Activated naive CD4-positive, alpha-beta T cell treated with anti-CD3 and anti-CD28 coated beads for 36 hours (primary cell): ENCODE measurements at places on chromosomes 7 and 10. TPM values are rescaled to one million over a fixed set of nuclear protein-coding genes. Genes with fewer than 3 reads are reported as not detected.

DNA sequence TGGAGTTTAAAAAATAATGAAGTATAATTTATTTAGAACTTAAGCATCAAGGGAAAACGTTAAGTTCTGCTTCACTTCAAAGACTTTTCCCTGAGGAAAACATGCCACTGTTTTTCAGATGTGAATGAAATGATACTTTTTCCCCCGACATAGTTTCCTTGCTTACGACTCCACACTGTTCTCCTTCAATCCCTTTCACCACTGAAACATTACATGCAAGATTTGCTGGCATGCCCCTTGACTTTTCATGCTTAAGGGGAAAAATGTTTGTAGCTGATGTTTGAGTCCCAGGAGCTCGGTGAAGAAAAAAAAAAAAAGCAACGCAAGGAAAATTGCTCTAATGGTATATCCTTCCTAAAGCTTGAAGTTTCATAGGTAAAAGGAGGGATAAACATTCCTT is 10.0 kb downstream of the GLI3 start:
- no peaks in the 10 kb centered on the region for H3K36me3 ChIP-seq
- DNase-seq: no peak
- no peak overlapping the region for H3K27ac ChIP-seq
- H3K27me3 ChIP-seq: peaks cover 50% of the 10 kb centered on the region
- no peak overlapping the region for H3K4me3 ChIP-seq
- peaks cover 8% of the 10 kb centered on the region for H3K4me1 ChIP-seq

- peaks cover 26% of the 10 kb centered on the region for H3K36me3 ChIP-seq
- H3K4me3 ChIP-seq: no peak overlapping the region
- H3K27ac ChIP-seq: no peak overlapping the region
- no peaks in the 10 kb centered on the region for H3K4me1 ChIP-seq
- no peak for DNase-seq
Measured at GRCh38 chr7:140684066-140684950, 11.6 kb downstream of the ADCK2 start.

- H3K4me3 ChIP-seq: no peak overlapping the region
- no peaks in the 10 kb centered on the region for H3K27me3 ChIP-seq
Measured at GRCh38 chr7:111931016-111931517, 275.1 kb downstream of the DOCK4 start.

DNA sequence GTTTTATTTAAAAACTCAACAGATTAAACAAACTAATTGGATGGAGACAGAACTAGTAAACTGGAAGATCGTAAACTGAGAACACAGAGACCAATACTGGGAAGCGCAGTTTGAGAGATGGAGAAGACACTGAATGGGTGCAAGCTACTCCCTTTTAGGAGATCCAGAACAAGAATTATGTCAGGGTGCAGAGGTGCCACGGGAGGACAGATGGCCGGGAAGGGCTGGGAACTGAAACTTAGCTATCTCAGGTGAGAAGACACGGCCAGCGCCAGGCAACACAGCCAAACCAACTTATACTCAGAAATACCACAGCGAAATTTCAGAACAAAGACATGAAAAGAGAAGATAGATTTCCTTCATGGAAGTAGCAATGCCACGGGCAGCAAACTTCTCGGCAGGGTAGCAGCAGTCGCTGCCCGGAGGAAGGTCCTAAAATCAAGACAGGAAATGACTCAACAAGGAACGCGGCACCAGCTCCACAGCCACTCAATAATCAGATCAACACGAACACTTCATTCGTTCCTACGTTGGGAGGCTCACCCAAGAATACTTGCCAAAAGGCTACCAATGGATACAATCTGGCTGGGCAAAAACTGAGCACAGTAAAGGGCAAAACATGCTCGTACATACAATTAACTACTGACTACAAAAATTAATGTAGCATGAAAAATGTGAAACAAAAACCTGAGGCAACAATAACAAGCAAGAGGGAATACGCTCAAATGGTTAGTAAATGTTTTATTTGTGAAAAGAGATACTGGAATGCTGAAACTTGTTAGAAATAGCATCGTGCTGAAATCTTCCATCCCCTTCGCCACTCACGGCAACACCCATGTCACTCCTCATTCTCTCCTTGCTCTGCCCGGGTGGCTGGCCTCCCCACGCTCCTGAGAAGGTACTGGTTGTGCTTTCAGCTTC is 2.2 kb upstream of the LRRC27 start:
- H3K4me3 ChIP-seq: peak overlapping the region; percentile 92
- H3K27ac ChIP-seq: peak overlapping the region; percentile 77
- DNase-seq: peak; percentile 53
- peaks cover 71% of the 10 kb centered on the region for H3K4me1 ChIP-seq
- peaks cover 48% of the 10 kb centered on the region for H3K36me3 ChIP-seq

DNA sequence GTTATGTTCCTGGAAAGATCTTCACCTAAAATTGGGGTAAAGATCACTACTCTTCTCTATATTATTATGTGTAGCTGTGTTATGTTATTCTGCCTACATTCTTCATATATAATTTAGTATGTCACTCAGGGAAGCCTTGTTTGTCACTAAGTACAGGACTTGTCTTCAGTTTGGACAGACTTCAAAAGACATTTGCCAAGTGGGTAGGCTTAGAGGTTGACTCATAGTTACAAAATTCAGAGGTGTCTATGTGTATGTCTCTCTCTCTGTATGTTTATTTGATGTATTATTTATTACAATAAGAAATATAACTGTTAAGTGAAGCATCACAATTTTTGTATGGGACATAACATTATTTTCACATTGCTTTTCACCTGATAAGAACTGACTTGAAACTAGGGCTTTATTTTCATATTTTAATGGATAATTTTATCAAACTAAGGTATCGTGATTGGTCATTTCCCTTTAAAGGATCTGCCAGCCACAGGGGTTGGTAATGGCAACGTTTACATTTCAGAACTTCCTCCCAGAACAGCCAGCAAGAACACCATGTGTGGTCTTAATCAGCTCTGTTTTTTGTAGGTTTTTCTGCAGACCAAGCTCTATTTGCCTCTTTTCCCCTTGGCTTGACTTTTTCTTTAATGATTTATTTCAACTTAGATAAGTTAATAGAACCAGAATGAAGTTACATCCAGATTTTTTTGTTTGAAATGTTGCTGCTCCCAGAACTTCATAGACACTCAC is 262.1 kb upstream of the CACNA2D1 start:
- H3K4me3 ChIP-seq: no peak overlapping the region
- no peaks in the 10 kb centered on the region for H3K4me1 ChIP-seq

DNA sequence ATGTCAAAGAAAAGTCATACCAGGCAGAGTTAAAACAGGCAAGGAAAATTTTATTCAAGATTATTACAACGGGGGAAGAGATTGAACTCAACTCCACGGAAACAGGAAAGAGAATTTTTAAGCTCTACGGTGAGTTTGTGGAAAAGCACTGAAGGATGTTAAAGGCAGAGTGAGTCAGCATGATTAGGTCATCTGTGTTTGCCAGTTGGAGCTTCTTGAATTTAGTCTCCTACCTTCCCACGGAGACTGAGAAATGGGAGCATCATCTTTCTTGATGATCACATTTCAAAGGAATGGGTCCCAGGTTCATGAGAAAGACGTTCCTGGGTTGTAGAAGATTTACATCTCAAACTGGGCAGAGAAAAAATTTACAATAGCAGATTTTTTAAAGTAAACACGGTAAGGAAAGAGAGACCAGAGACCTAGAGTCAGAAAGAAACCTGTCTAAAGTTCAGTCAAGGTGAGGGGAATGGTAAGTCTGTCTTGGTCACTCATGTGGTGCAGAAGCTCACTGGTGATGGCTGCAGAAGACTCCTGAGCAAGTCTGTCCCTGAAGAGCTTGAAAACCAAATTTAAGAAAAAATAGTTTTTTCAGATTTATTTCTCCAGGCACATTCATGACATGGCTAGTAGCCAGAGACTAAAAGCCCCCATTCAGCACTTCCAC is 516.9 kb upstream of the LRRN3 start:
- H3K27me3 ChIP-seq: no peaks in the 10 kb centered on the region
- no peaks in the 10 kb centered on the region for H3K36me3 ChIP-seq
- no peak overlapping the region for H3K27ac ChIP-seq
- no peak for DNase-seq
- H3K4me3 ChIP-seq: no peak overlapping the region
- no peaks in the 10 kb centered on the region for H3K4me1 ChIP-seq

DNA sequence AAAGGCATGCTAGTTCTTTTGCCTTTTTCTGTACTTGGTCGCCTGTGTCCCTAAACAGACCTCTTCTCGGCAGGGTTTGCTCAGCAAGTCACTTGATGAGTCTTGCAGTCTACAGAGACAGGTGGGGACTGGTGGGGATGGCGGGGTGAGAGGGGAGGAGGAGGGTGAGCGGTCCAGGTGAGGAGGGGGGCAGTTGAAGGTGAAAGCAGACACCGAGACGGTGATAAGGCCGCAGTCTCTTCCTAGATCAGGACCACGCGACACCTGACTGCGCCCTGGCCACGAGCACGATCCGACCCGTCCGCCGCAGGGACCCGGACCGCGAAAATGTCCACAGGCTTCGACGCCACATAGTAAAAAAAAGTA is 566 bp downstream of the ASNS start:
- H3K4me3 ChIP-seq: peak overlapping the region; percentile 88
- H3K4me1 ChIP-seq: peaks cover 25% of the 10 kb centered on the region
- peak; percentile 52 for DNase-seq
- H3K36me3 ChIP-seq: peaks cover 24% of the 10 kb centered on the region
- peak overlapping the region; percentile 93 for H3K27ac ChIP-seq
- no peaks in the 10 kb centered on the region for H3K27me3 ChIP-seq

- no peaks in the 10 kb centered on the region for H3K4me1 ChIP-seq
- H3K4me3 ChIP-seq: no peak overlapping the region
- no peak for DNase-seq
- no peaks in the 10 kb centered on the region for H3K36me3 ChIP-seq
- H3K27me3 ChIP-seq: no peaks in the 10 kb centered on the region
Measured at GRCh38 chr10:11748866-11749265, 6.7 kb downstream of the ECHDC3 start.

DNA sequence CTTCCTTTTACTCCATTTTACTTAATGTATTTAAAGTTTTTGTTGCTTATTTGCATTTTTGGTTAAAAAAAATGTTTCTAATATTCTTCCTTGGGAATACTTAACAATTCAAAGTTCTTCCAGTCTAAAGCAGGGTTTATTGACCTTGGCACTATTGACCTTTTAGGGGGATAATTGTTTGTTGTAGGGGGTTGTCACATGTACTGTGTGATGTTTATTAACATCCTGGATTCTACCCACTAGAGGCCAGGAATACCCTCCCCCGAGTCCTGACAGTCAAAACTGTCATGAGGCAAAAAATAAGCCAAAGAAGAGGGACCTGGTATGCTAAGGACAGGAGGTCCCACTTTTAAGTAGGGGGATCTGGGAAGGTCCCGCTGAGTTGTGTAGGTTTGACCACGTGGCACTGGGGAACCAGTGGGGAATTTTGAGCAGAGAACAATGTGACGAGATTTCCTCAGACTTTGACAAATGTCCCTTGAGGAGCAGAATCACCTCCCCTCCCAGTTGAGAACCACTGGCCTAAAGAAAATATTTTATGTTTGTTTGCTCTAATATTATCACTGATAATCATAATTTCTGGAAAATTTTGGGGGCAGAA is 178.3 kb upstream of the PRR15 start:
- H3K4me1 ChIP-seq: no peaks in the 10 kb centered on the region
- H3K4me3 ChIP-seq: no peak overlapping the region
- no peak overlapping the region for H3K27ac ChIP-seq
- no peaks in the 10 kb centered on the region for H3K36me3 ChIP-seq

GRCh38 chr10:80617807-80618206 is 80.1 kb downstream of the SH2D4B start:
- H3K4me1 ChIP-seq: no peaks in the 10 kb centered on the region
- H3K27me3 ChIP-seq: no peaks in the 10 kb centered on the region
- no peak for DNase-seq
- no peaks in the 10 kb centered on the region for H3K36me3 ChIP-seq

DNA sequence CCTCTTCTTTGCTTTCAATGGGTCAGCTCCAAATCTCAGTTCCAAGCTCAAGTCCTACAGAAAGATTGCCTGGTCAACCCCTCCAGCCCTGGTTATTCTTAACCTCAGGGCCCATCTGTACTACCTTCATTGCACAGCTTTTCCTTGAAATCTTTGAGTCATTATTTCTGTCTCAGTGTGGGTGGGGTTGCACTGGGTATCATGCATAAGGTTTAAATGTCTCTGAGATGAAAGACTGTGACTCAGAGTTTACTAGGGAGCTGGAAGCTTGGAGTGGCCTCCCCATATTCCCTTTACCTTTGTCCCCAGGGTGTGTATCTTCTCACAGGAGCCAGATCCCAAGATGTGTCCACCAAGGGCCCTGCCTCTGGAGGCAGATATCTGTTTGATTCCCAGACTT is 3.3 kb upstream of the OR6V1 start:
- H3K4me3 ChIP-seq: no peak overlapping the region
- peaks cover 5% of the 10 kb centered on the region for H3K27me3 ChIP-seq
- no peak for DNase-seq
- no peak overlapping the region for H3K27ac ChIP-seq

DNA sequence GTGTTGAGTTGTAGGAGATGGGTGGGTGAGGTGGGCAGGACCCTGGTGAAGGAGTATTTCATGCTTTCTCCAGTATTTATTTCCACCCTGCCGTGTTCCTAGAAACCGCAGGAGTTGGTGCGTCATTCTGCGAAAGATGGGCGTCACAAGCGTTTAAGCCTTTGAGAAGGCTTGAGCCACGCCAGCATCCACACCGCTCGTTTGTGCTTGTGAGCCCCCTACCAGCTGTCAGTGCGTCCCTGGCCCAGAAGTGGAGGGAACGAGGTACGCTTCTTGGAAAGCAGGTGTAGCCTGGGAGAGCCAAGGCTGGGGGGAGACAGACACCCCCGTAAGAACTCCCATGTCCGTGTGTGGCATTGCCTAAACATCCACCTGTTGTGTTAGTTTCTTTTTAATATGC is 5.7 kb downstream of the AGAP3 start:
- peaks cover 14% of the 10 kb centered on the region for H3K4me1 ChIP-seq
- H3K27ac ChIP-seq: no peak overlapping the region
- H3K36me3 ChIP-seq: peaks cover 2% of the 10 kb centered on the region
- no peak overlapping the region for H3K4me3 ChIP-seq

DNA sequence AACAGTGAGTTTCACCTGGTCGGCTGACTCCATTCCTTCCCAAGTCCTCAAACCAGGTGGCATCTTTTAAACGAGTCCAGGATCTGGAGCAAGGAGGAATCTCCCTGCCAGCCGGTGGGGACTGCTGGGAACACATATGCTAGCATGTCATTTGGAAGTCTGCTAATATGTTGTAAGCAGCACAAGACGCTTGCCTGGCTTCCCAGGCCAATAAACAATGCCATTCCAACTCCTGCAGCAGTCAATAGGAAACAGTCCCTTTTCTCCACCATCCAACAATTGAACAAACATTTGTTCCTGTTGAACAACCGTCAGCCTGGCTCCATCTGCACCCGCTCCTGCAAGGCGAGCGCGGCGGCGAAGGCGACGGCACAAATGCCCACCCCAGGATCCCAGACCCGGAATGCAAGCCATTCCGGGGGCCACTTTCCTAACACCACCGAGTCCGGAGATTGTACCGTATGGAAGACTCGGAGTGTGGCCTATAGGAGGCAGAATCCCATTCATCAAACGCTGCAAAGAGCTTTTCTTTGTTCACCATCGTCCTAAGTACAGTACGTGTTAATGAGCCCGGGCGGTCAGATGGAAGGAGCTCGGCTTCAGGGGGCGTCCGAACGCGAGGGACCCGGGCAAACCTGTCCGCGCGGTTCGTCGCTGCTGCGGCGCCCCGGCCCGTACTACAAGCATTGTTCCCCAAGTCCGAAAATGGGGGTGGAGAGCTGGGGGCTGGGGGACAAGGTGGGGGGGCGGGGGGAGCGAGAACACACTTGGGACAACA is 1.6 kb downstream of the FAM53B start:
- peak overlapping the region; percentile 90 for H3K4me3 ChIP-seq
- H3K27ac ChIP-seq: no peak overlapping the region
- H3K36me3 ChIP-seq: peaks cover 1% of the 10 kb centered on the region
- H3K4me1 ChIP-seq: peaks cover 60% of the 10 kb centered on the region
- peaks cover 2% of the 10 kb centered on the region for H3K27me3 ChIP-seq
- no peak for DNase-seq

Gene CCNJ
- 3.2 TPM for total RNA-seq

Gene C7orf33
- total RNA-seq: not detected

Gene H2BK1
- total RNA-seq: not detected

Gene CALML3
- not detected for total RNA-seq

Gene MSMB
- total RNA-seq: not detected
